ENCODE measurements at places on chromosomes 6 and 20.

DNA sequence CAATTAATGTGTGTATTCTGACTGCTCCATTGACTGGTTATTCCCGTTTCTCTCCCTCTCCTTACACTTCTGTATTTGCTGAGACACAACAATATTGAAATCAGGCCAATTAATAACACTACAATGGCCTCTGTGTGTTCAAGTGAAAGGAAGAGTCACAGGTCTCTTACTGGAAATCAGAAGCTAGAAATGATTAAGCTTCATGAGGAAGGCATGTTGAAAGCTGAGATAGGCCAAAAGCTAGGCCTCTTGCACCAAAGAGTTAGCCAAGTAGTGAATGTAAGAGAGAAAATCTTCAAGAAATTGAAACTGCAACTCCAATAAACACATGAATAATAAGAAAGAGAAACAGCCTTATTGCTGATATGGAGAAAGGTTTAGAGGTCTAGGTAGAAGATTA is 489.5 kb upstream of the CITED2 start:
- DNase-seq, result no peak

- no peak for DNase-seq
Observed at GRCh38 chr6:39225543-39225942, 3.7 kb downstream of the KCNK5 start.

GRCh38 chr6:85078058-85078457 is 313.7 kb upstream of the TBX18 start:
- DNase-seq, result peak; percentile 94

- DNase-seq, result no peak
Observed at GRCh38 chr6:14280006-14280510, 162.5 kb downstream of the CD83 start.

DNA sequence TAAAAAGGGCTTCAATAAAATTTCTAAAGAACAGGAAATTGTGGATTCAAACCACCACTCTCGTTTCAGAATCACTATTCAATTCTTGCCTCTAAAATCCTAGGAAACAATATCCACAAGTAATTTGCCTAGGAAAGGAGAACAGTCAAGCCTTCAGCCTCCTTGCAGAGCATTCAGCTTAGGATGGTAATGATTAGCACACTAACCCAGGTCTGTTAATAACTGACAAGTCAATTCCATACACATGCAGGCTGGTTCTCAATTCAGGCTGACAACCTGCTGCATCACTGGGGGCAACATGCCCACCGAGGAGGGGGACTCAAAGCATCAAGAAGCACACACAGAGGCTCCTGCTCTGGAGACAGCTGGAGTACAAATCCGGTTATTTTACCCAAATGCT is 57.6 kb downstream of the GMDS start:
- no peak for DNase-seq

DNA sequence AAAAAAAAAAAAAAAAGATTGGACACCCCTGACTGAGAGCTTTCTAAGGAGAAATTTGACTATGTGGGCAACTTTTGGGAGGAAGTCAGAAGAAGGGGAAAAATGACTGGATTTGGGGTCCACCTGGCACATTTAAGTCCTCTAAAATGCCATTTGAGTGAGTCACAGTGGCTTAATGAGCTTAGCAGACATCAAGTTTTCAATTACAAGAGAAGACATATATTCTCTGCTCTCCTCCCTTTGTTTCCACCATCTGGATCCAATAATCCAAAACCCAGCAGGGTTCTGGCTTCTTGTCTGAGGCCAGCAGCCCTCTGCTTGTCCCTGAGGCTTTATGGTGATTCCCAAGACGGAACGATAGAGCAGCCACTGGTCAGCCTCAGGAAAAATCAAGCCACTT is 6.9 kb downstream of the PI3 start:
- no peak for DNase-seq

DNA sequence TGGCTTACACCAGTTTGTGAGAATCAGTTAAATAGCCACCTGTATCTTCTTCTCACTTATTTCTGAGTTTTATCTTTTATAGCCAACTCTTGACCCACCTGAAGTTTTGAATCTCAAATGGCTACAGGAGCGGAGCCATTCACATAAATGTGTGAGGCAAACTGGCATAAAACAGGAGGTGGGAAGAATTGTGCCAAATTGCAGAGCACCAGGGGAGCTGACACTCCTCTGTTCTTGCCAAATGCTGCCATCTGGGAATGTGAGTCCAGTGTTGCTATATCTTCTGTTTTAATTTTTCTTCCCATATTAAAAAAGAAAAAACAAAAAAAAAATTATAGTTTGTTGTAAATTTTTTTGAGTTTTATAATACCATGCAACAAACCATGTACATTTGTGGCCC is 17.0 kb upstream of the RNF146 start:
- no peak for DNase-seq

GRCh38 chr6:9083108-9083507 is 647.8 kb upstream of the SLC35B3 start:
- no peak for DNase-seq

- no peak for DNase-seq
Observed at GRCh38 chr20:23628402-23629016, 9.2 kb downstream of the CST3 start.

DNA sequence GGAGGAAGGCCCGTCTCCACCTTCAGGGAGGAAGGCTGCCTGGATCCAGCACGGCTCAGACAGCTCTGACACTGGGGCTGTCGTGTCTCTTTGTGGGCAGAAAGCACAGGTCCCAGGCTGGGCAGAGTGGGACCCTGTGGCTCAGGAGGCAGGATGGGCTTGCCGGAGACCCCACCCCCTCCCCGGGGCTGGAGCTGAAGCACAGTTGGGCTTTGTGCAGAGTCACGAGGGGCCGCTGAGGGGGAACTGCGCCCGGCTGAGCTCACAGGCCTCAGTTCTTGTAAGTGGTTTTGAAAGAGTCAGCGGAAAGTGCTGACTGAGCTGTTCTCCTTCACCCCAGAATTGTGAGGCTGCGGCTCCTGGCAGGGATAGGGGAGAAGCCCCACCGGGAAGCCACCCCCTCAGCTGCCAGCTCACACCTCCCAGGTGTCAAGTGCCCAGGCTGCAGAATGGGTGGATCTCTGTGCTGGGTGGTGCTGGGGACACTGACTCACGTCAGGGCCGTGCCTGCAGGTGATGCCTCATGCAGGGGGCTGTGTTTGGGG is 145.5 kb upstream of the RNF24 start:
- no peak for DNase-seq

DNA sequence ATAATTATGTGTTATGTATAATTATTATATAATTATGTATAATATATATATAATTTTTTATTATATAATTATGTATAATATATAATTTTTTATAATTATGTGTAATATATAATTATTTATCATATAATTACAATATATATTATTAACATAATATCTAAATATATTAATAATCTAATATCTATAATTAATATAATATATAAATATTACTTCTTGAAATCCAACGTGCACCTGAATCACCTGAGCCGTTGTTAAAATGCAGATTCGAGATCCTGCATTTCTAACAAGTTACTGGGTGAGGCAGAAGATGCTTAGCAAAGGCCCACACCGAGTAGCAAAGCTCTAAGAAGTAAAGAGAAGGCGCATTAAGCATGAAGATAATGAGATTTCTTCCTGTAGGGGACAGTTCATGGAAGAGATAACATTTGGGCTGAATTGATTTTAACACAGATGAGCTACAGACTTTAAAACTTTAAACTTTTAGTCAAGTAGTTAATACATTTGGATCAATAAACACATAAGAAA is 406.4 kb upstream of the PLCB4 start:
- no peak for DNase-seq

- no peak for DNase-seq
Observed at GRCh38 chr6:43396408-43397149, 27.1 kb upstream of the ZNF318 start.

DNA sequence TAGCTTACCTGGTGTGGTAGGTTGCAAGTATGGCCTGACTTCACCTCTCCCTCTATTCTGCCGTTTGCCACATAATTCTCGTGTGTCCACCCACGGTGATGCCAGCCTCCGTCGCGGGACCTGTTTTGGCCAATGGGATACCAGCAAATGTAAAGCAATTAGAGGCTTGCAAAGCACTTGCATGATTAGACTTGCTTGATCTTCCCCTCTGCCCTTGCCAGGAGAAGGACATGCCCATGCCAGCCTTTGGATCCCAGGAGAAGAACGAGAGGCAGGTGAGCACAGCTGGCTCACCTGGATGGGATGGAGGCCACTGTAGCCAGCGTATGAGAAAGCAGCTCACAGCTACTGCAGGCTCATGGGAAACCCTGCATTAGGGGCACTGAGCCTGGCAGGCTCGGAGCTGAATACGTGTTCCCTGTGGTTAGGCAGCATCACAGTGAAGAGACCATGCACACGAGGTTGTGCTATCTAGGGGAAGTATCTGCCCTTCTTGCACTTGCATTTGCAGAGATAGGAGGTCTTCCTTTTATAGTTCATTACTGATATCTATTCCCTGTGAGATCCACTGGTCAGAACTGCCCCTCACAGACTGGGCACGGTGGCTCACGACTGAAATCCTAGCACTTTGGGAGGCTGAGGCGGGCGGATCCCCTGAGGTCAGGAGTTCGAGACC is 62.4 kb downstream of the TMEM242 start:
- no peak for DNase-seq

GRCh38 chr6:37375376-37375775 is 21.6 kb downstream of the RNF8 start:
- DNase-seq, result no peak

- no peak for DNase-seq
Observed at GRCh38 chr6:125747589-125748405, 1.6 kb upstream of the HEY2 start.

- no peak for DNase-seq
Observed at GRCh38 chr20:17882834-17883591, 85.6 kb downstream of the SNX5 start.

DNA sequence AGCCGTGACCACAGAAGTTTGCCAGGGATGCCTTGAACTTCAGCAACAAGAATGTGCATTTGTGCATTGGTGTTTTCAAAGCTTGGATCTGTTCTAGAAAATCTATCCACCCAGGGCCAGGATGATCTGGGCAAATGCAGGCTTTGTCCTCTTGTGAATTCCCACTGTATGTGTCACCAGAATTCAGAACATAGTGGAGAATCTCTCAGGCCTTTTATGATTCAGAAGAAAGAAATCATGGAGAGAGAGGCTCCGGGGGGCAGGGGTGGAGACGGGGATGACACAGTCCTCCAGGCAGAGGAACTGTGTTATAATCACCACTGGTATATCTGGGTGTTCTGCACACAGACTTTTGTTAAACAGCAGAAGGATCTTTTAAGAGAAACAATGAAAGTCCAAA is 304.1 kb downstream of the CDH4 start:
- DNase-seq, result peak; percentile 92

GRCh38 chr20:14644306-14645097 is 307.1 kb upstream of the FLRT3 start:
- no peak for DNase-seq

DNA sequence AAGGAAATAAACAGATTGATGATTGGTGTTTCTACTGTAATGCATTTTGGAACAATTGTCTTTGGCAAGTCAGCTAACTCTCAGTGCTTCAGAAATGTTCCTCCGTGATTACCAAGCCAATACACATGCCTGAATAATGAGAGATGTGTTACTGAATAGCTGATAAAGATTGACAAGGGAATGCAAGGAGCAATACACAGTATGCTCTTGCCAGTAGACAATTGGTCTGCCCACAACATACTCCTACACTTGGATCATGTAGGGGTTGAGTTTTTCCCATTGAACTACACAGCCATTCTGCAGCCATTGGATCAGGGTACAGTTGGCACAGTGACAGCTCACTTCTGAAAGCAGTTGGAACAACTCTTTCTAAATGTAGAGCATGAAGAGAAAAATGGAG is 5.6 kb upstream of the GJB7 start:
- no peak for DNase-seq

DNA sequence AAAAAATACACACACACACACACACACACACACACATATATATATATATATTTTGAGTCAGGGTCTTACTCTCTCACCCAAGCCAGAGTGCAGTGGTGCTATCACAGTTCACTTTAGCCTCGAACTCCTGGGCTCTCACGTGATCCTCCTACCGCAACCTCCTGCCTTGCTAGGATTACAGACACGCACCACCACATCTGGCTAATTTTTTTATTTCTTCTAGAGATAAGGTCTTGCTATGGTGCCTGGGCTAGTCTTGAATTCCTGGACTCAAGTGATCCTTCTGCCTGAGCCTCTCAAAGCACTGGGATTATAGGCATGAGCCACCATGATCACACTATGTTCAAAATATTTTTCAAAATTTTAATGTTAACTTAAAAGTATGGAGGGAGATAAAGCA is 43.5 kb downstream of the NUP153 start:
- no peak for DNase-seq

DNA sequence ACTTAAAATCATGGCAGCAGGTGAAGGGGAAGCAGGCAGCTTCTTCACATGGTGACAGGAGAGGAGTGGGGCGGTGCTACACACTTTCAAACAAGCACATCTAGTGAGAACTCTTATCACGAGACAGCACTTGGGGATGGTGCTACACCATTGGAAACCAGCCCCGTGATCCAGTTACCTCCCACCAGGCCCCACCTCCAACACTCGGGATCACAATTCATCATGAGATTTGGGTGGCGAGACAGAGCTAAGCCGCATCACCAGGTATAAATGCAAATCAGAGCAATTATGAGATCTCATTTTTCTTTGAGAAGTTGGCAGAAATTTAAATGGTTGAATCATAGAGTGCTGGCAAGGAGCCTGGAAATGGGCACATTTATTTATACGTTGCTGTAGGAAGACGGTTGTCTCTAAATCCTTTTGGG is 31.4 kb downstream of the IGF2R start:
- no peak for DNase-seq

- no peak for DNase-seq
Observed at GRCh38 chr6:42260972-42261371, 43.3 kb upstream of the MRPS10 start.

GRCh38 chr6:64170316-64170715 is 534.7 kb downstream of the PHF3 start:
- DNase-seq, result no peak

- peak; percentile 6 for DNase-seq
Observed at GRCh38 chr6:144007478-144008119, 460 bp downstream of the PLAGL1 start.

DNA sequence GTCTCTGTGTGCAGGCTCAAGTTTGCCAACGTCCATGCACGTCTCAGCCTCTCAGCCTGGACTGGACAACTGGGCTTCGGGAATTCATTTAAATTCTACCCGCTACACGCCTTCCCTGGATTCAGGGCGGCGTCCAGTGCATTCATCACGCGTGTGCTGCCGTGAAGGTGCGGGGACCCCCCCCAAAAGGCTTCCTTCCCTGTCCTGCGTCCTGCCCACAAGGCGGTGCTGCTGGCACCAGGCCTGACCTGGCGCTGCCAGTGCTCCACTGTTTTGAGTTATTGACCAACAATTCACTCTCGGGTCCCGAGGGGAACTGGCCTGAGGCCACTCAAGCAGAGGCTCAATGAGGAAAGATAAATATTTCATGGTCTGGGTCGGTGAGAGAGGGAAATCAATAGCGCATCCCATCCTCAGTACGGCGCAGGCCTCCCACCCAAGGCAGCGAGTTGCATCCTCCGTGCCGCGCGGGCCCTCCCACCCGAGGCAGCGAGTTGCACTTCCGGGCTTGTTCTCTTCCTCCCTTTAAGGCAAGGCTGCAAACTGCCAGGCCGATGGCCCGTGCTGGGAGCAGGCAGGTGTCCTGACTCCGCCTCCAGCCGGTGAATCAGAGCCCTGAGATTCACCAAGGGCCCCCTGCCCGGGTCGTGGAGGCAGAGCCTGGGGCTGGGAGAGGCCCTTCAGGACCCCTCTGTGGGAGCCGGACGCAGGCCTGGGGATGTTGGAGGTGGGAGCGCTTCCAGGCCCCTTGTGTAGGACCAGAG is 22.8 kb upstream of the BHLHE23 start:
- DNase-seq, result no peak
